Cortex of kidney (tissue), 1 donor: ENCODE measurements at places on chromosomes 11 and 22.

DNA sequence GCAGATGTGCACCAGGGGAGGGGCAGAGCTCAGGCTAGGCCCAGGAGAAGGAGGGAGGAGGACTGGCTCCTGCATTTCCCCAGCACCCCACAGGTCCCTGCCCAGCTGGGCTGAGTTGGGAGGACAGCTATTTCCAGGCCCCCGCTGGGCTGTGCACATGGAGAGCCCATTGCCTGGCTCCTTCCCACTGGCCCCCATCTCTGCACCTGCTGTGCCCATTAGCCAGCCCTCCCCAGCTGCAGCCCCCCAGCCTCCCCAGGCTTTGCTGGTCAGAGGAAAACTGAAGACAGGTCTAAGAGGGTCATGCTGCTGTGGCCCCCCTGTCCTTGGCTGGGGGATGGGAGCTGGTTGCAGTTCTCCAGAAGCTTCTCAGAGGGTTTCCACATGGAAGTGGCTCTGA, 81.8 kb upstream of the SHANK2 start:
- no peak for DNase-seq

- no peak for DNase-seq
These were observed 185.3 kb downstream of the C11orf91 start for GRCh38 chr11:33515347-33515746.

GRCh38 chr11:60633645-60634044, 65.8 kb upstream of the MS4A8 start:
- no peak for DNase-seq

- no peak for DNase-seq
These were observed 1514.8 kb downstream of the TBC1D22A start for GRCh38 chr22:48276994-48277867.

DNA sequence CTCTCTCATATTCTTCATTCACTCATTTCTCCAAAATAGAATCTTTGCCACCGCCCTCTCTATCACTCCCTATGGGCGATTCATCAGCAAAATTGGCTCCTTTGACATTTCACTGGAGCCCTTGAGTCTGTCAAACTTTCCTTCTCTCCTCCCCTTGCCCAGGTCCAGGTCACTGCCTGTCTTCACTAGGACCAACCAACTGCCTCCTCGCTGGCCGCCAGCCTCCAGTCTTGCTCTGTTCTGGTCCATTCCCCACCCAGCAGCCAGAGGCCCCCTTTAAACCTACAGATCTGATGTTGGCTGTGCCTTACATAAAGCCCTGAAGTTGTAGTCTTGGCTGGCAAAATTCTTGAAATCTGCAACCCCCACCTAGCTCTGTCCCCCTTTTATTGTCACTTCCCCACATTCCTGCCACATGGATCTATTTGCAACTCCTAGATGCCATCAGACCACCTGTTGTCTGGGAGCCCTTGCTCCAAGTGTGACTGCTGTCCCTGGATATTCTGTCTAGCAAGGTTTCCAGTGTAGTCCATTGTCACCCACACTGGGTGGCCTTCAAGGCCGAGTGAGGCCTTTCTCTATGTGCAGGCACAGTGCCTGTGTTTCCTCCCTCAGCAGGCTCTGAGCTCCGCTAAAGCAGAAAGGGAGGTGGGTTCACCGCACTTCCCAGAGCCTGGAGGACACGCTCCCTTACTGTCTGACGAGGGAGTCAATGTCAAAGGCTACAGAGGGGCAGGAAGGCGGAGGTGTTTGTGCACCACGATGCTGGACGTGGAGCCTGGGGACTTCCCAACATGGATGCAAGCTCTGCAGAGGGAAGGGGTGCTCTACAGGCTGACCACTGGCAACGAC, 25.5 kb downstream of the MYEOV start:
- no peak for DNase-seq
